Upper lobe of right lung (tissue), 1 donor: ENCODE measurements at places on chromosomes 7 and 10. TPM values are rescaled to one million over a fixed set of nuclear protein-coding genes. Genes with fewer than 3 reads are reported as not detected.

FLNC gene
- 7.7 TPM for total RNA-seq

LRRC17 gene
- total RNA-seq: 0.58 TPM

STAMBPL1 gene
- total RNA-seq: 6.8 TPM

BICC1 gene
- 9.2 TPM for total RNA-seq

BET1 gene
- 24.3 TPM for total RNA-seq

PNLIPRP2 gene
- total RNA-seq: not detected
